ENCODE measurements at places on chromosomes 2 and 18.

DNA sequence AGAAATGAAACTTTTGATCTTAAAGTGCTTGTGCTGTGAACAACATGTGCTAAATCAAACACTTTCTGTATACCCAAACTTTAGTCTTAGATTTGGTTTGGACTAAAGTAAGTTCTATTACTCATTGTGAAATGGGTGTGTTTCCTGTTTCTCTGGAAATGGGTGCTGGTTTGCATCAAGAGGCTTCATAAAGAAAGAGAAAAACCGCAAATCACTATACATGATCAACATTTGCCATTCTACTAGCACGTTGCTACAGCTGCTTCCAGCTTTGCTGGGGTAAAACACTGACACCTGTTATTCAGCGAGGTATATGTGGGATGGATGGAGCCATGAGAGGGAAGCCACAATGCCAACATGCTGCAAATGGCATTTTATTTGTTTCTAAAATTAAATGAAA, 547.0 kb upstream of the ACVR2A start:
- no peak for DNase-seq

- no peak for DNase-seq
These were observed 149.7 kb downstream of the TRABD2A start for GRCh38 chr2:84731185-84731584.

- DNase-seq = no peak
These were observed 87.1 kb upstream of the PNPT1 start for GRCh38 chr2:55780697-55781096.

DNA sequence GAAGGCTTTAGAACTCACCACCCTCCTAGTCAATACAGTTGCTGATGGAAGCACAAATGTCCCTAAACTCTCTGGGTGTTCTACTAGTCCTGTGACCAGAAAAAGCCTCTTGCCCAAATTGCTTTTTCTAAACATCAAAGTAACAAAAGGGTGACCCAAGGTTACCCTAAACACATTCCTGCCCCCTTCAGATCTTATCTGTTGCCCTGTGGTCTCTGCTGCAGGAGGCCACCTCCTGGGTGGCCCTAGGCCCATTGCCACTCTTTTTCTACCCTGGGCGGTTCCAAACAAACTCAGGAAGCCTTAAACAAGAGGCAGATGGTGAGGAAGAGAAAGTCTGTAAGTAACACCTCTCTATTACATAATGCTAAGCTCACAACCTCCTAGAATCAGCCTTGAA, 3.3 kb downstream of the RNF152 start:
- DNase-seq = no peak

DNA sequence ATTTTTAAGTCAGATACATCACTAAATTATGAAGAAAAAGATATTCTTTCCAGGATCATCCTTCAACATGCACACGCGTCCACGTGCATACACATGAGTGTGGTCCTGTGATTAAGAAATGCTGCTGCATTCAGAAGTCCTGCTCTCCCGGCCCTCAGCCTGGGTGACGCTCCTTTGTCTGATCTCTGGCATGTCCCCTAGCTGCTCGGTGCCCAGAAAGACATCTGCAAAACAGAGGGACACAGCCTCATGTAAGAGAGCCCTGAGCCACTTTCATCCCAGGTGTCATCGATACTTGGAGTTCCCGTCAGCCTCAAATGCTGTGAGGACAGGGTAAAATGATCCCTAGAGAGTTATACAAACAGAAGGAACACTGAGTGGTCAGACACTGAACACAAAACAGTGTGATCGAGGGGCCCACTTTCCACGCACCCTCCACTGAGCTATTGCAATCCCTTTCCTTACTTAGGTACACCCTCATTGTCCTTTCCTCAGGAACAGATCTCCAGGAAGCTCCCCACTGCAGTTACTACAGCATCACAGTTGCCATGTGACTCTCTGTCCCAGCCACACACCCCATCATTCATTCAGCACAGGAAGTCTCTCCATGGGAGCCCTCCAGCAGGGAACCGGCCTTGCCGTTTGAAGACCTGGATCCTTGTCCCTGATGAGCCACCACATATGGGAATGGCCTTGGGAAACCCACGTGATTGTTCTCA, 32.1 kb downstream of the CRACDL start:
- DNase-seq = no peak

DNA sequence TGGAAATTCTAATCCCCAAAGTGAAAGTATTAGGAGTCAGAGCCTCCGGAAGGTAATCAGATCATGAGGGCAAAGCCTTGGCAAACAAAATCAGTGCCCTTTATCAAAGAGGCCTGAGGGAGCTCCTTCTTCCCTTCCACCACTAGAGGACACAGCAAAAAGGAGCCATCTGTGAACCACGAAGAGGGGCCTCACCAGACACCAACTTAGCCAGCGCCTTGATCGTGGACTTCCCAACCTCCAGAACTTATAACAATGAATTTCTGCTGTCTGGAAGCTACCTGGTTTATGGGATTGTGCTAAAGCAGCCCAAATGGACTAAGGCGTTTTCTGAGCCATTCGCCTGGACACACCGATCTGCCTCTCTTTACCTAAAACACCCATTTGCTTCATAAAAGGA, 133.1 kb downstream of the EIPR1 start:
- no peak for DNase-seq

DNA sequence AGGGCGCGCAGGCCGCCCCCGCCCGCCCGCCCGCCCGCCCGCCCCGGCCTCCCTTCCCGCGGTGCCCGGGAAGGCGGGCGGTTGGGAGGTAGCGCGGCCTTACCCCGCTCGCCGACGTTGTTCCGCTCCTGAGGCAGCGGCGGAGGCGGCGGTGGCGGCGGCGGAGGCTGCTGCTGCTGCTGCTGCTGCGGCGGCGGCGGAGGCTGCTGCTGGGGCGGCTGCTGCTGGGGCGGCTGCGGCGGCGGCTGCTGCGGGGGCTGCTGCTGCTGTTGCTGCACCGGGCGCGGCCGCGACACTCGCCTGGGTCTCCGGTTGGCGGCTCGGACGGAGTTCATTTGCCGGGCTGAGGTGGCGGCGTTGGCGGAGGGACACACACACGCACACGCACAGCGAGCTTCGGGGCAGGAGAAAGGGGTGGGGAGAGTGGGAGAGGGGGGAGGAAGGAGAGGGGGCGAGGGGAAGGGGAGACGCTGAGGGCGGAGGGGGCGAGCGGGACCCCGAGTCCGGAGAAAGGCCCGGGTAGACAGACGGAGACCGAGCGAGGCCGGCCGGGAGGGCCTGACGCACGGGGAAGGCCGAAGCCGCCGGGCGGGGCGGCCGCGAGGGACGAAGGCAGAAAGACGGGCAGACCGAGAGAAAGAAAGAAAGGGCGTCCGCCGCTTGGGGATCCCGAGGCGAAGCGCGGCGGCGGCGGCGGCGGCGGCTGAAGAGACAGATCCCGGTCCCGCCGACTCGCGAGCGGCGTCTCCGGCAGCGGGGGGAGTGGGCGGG, 727 bp downstream of the FBXO11 start:
- DNase-seq = peak; percentile 36

DNA sequence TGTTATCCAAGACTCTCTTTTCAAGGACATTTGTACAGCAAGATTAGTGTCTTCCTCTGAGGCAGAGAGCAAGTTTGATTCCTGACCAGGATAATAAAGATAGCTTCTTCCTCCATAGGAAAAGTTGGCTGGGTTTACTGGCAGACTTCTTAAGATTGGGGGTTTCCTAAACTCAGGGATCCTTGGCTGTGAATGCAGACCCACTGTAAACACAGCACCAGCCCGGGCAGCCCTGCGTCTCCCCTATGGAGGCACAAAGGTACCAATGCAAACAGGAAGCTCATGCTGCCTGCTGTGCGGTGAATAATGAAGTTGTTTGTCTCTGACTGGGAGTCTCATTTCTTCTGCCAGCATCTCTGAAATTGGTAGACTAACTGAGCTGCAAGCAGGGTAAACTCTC, 96.2 kb upstream of the ARHGAP28 start:
- DNase-seq = no peak

DNA sequence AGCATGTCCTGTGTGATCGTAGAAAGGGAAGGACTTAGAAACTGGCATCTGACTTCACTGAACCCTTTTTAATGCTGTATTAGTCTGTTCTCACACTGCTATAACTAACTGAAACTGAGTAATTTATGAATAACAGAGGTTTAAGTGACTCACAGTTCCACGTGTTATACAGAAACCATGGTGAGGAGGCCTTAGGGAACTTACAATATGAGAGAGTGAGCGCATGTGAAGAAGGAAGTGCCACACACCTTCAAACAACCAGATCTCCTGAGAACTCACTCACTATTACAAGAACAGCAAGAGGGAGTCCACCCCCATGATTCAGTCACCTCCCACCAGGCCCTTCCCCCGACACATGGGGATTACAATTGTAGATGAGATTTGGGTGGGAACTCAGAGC, 811.3 kb downstream of the CPS1 start:
- DNase-seq = no peak

DNA sequence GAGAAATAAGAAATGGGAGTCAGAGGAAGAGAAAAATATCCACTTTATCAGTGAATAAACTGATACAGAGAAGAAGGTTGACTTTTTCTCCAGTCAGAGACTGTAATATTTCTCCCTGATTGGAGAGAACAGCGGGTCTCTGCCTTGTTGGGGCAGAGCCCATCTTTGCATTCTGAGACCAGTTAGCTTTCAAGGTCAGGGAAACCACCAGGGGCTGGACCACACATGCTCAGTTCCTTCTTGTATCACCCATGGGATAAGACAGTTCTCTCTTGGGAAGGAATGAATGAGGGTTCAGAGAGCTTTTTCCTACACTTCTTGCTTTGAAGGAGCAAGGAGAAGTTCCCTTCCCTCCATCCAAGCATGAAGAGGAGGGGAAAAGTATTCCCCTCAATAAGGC, 12.2 kb downstream of the GPATCH11 start:
- no peak for DNase-seq

GRCh38 chr18:53489266-53489665, 735.2 kb downstream of the MBD2 start:
- DNase-seq = no peak

GRCh38 chr18:58770601-58771000, 94.1 kb upstream of the ZNF532 start:
- DNase-seq = no peak

GRCh38 chr2:191845876-191846514, 893 bp downstream of the CAVIN2 start:
- no peak for DNase-seq

DNA sequence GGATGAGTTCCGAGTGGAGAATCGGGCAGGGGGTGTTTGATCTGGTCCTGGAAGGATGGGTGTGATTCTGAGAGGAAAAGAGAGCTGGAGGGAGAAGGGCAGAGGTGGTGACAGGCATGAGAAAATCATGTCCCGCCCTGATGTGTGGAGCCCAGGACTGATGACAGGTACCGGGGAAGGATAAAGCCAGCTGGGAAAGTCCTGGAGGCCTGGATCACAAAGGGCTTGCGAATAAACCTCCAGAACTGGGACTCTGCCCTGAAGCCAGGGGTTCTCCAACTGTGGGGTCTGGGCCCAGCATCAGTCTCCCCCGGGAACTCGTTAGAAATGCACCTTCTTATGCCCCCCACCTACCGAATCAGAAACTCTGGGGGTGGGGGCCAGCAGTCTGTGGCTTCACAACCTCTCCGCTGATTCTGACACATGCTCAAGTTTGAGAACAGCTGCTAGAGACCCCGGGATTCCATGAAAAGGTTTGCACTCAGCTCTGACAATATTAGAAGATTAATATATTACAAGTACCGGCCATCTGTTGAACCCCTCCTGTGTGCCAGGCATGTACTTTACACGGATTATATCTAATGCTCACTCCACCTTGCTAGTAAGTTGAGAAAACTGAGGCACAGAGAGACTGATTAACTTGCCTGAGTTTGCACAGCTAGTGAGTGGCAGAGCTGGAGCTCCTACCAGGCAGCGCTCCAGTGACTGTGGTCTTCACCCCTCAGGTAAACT, 8.0 kb downstream of the TNFRSF11A start:
- DNase-seq = no peak

DNA sequence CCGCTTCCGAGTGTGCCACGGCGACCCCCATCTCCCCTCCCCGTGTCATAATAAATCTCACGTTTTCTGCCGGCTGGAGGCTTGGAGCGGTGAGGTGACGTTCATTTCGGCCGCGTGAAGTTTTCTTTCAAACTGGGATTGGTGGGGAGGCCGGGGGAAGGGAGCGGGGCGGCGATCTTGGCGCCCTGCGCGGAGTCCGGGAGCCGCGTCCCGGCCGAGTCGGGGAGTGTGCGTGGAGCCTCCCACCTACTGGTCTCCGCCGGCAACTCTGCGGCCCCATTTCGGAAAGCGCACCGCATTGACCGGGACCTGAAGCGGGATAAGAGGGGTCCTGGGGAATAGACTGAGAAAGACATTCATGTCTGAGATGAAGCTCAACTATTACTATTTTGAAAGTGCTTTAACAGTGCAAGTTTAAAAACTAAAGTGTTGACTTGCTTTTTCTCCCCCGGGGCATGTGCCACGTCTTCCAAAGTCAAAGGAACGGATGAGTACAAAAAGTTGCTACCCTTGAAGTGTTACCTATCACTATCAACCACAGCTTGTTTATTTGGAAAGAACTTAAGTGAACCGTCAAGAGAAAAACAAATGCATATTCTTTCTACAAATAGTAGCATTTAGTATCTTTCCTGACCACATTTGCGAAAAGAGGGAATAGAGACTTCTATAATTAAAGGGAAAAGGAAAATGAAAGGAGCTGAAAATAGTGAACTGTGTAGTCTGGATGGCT, 818 bp upstream of the IKZF2 start:
- peak; percentile 37 for DNase-seq

GRCh38 chr2:98463988-98464771, 19.5 kb downstream of the INPP4A start:
- DNase-seq = no peak

GRCh38 chr2:100747996-100748615, 71.8 kb upstream of the NPAS2 start:
- no peak for DNase-seq
